ENCODE measurements at places on chromosomes 1 and 21.

DNA sequence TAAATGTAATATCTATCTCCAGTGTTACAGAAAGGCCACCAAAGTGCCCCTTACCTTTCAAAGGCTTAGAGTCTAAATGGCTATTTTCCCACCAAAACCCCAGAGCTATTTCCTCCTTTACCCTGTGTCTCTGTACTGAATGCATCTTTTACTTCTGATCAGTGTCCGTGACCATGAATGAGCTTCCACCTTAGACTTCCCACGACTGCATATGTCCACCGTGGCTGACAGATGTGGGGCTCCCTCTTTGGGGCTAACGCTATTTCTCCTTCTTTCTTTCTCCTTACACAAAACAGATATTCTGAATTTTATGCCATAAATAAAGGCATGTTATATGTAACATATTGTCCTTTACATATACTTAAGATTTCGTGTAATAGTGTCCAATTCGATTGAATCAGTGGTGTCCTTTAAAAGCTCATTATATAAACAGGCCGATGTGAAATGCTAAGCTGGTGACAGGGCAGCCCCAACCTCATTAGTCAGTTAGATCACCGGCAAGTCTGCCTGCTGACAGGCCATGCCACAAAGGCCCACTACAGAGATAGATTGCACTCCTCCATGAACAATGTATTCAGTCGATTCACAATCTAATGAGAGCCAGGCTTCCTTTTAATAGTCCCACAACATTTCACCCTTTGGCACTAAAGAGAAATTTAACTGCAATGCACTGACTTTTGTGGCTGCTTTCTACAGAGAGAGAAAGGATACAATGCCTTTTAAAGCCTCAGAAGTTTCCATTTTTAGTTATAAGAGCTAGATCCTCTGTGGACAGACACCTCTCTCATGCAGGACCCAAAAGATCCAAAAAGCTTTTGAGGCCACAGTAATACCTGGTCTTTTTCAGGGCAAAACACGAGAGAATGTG is 297.9 kb downstream of the PCP4 start:
- no peak for DNase-seq

- DNase-seq: no peak
These were observed 2.1 kb upstream of the GRHL3 start for GRCh38 chr1:24317081-24317480.

GRCh38 chr1:208467151-208467780 is 223.1 kb upstream of the PLXNA2 start:
- no peak for DNase-seq

DNA sequence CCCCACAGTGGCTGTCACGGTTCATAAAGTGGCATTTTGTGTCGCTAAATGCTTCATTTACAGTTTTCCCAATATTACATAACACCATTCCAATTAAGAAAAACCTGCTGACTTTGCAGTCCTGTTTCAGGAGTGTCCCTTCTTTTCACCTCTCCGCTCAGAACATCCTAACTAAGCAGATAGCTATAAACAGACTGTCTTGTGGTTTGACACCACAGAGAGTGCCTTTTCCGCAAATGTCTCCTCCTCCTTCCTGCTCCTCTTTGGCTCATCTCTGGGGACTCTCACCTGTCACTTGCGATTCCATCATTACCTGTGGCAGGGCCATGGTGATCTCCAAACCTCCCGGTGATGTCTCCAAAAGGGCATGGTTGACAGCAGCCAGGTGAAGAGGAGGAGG is 119.0 kb downstream of the CNIH3 start:
- no peak for DNase-seq

GRCh38 chr1:177669161-177669560 is 300.7 kb downstream of the SEC16B start:
- DNase-seq: no peak

GRCh38 chr1:15708486-15709137 is 24.5 kb downstream of the PLEKHM2 start:
- no peak for DNase-seq

DNA sequence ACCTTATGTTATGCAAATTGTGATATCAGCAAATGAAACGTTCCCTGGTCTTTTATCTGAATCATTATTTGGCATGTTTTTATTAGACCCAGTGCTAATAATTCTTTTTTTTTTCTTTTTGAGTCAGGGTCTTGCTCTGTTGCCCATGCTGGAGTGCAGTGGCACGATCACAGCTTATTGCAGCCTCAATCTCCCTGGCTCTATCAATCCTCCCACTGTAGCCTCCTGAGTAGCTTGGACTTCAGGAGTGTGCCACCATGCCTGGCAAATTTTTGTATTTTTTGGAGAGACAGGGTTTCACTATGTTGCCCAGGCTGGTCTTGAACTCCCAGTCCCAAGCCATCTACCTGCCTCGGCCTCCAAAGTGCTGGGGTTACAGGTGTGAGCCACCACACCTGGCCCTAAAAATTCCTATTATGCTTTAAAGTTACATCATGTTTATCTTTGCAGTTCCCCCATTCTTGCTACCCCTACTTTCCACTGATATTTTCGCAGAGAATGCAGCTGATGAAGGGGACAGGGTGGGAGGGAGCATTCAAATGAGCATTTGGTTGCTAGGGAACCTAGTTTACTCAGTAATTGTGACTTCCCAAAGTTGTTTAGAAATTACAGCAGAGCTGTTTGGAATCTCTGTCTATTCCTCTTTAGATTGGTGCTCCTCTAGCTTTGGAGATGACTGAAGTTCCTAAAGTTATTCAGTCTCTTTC is 18.4 kb downstream of the C1orf21 start:
- DNase-seq: no peak

- no peak for DNase-seq
These were observed 170.2 kb upstream of the NFIA start for GRCh38 chr1:60911966-60912697.

DNA sequence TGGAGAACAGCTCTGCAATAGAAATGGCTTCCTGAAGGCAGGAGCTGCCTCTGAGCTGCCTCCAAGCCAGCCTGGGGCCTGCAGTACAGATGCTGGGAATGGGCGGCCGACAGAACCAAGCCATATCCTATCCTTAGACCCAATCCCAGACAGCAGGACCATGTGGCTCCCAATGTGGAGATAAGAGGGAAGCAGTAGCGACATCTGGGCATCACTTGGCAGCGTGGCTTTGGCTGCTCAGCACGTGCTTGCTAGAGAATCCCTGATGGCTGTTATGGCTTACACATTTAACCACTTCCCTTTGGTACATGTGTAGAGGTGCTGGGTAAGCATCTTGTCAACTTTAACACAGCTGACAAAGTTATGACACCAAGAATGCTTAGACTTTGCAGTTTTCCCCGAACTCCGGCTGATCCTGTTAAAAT is 87.7 kb downstream of the MAN1C1 start:
- no peak for DNase-seq

DNA sequence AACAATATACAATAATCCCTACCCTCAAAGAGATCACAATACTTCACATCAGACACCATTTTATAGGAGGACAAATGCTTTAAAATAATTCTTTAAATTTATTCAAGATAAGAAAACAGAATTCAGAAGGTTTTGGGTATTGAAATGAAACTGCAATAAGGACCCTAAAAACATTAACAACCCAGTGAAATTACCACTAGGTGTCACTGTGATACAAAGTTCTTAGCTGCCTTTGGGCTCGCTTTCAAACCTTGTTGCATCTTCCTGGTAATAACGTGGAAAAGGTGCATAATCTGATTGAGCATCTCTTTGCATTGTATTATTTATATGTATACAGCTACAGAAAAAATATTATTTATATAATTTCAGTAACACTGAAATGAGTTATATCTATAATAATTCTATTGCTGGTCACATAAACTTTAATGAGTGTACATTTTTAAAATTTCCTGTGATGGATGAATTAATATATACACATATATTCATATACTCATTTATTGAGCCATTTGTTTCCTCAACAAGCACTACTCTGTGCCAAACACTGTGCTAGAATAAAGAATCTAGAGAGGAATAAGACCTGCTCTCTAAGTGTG is 185.2 kb downstream of the FAF1 start:
- DNase-seq: no peak

- no peak for DNase-seq
These were observed 10.4 kb upstream of the TSPAN2 start for GRCh38 chr1:115099693-115100050.

DNA sequence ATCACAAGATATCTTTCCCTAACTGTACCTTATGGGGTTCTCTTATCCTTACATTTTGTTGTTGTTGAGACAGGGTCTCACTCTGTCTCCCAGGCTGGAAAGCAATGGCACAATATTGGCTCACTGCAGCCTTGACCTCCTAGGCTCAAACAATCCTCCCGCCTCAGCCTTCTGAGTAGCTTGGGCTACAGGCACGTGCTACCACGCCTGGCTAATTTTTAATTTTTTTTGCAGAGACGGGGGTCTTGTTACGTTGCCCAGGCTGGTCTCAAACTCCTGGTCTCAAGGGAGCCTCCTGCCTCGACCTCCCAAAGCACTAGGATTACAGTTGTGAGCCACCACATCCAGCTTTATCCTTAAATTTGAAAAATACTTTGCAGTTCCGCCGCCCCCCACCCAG is 10.4 kb downstream of the RERE start:
- no peak for DNase-seq

- no peak for DNase-seq
These were observed 6.7 kb upstream of the TXLNA start for GRCh38 chr1:32172621-32173245.

DNA sequence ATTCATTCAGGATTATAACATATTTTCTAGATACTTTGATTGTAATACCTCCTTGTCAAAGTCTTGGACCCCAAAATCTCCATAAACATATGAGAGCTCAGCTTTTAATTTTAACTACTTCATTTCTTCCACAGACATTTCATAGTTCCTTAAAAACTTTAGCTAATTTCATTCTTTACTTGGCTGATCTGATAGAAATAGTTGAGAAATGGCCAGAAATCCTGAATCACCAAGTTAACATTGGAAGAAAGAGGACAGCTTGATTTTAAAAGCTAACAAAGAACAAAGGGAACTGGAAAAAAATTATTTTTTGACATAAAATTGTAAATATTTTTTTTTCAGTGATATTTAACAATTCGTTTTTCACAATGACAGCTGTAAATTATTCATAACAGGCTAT is 216.5 kb downstream of the NTNG1 start:
- no peak for DNase-seq

- DNase-seq: no peak
These were observed 19.3 kb downstream of the GNPAT start for GRCh38 chr1:231260351-231260750.

GRCh38 chr1:172373864-172374263 is 46.6 kb upstream of the C1orf105 start:
- no peak for DNase-seq

DNA sequence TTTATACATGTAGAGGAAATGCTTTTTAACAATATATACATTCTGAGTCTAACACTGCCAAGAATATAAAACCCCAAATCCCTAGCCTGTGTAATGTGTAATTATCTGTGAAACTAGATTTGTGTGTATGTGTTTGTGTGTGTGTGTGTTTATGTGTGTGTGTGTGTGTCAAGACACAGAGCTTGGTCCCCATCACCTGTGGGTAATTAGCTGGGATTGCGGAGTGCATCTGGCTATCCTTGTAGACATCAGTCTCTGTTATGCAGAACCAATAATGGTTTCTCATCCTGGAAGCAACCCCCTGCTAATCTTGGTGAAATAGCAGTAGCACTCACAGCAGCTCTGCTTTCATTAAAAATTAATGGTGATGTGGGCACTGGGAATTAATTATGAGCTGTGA is 26.3 kb upstream of the ST6GALNAC3 start:
- DNase-seq: no peak

- DNase-seq: no peak
These were observed 15.6 kb downstream of the TPM3 start for GRCh38 chr1:154176337-154176736.

DNA sequence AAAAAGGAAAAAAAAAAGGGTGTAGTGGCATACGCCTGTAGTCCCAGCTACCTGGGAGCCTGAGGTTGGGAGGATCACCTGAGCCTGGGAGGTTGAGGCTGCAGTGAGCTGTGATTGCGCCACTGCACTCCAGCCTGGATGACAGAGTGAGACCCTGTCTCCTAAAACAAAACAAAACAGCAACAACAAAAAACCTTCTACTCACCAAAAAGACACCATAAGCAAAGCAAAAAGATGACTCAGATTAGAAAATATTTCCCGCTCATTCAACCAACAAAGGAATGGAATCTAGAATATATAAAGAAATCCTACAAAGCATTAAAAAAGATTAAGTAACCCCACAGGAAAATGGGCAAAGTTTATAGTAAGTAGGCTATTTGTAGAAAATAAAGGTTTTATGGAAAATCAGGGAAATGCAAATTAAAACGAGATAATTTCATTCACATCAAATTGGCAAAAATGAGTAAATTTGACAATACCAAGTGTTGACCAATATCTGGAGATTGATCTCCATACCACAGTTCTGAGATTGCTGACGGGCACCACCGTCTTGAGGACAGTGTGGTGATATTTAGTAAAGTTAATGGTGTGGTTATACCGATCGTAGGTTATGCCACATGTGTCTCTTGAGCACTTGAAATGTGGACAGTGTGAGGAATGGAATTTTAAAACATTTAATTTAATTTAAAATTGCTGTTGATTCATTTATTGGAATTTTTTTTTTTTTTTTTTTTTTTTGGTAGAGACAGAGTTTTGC is 54.0 kb downstream of the PIK3CD start:
- no peak for DNase-seq

DNA sequence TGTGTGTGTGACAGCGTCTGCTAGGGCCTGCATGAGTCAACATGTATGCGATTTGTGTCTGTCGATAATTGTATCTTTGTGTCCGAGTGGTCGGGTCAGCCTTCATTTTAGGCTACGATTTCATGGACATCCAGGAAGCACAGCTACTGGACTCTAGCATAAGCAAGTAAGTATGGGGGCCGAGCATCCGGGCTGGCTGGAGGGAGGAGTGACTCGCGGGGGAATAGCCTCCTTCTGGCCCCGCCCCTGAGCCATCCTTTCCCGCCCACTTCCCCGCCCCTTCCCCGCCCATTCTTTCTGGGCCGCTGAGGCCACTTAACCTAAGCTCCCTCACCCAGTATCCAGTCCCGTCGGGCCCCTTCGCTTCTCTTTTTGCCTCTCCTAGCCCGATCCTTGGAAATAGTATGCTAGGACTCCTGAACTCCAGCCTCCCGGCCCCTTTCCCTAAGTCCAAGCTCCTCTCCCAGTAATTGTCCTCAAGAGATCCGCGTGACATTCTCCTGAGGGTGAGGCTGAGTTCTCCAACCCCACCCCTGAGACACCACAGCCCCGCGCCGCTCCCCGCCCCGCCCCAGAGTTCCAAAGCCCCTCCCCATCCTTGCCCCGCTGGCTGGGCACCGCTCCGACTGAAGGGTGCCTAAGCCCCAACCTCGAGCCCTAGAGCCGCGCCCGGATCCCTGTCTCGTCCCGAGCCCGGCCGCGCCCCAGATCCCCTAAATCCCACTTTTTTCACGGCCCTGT is 1.2 kb downstream of the MAP3K6 start:
- DNase-seq: peak; percentile 56

Data from stimulated activated CD4-positive, alpha-beta T cell treated with anti-CD3 and anti-CD28 coated beads, Interleukin-12 subunit alpha, Interleukin-12 subunit beta, amount 100 ng/mL, for 24 hours (primary cell).